ENCODE measurements at places on chromosomes 5 and 9.
A peak's percentile ranks its signal among the peaks of the same experiment; 100 is the strongest.

GRCh38 chr9:34185778-34186551 is 7.1 kb downstream of the UBAP1 start:
- DNase-seq = peak; percentile 78

GRCh38 chr5:176474476-176474875 is 26.3 kb downstream of the FAF2 start:
- DNase-seq = no peak

GRCh38 chr5:143398451-143399237 is 4.8 kb downstream of the NR3C1 start:
- DNase-seq = no peak

DNA sequence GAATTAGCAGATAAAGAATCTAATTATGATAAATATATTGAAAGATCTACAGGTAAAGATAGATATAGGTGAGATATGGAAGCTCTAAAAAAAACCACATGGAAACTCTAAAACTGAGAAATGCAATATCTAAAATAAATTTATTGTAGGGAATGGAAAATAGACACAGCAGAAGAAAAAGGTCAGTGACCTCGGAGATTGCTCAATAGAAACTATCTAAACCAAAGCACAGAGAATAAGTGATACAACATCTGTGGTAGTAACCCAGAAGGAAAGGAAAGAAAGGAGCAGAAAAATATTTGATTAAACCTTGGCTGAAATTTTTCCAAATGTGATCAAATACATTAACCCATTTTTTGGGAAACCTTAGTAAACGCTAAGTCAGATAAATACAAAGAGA is 43.1 kb upstream of the GLIPR2 start:
- no peak for DNase-seq

GRCh38 chr9:82513976-82514735 is 525.6 kb downstream of the SPATA31D1 start:
- no peak for DNase-seq

DNA sequence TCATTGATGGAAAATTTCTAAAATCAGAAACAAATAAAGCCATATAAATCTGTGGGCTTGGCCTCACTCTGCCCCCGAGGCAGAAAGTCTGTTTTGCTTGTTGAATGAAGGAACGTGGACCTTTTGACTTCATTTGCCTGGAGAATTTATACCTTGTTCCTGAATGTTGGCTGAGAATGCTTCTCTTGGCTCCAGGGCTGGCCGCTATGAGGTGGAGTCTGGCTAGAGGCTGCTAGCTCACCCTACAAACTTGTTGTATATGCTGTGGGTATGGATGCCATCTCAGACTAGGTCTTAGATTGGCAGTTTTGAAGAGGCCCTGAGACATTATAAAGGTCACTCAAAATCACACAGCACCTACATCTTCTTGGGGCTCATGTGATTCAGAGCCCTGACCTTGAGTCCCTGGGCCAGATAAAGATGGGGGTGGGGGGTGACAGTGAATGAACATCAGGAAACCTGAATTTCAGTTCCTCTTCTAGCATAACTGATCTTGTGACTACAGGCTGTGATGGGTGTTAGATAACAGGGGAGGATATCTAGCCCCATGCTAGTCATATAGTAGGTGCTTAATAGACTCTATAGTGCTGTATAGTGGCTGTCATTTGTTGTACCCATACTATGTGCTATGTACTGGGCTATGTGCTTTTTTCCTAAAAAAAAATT is 2.8 kb downstream of the GM2A start:
- DNase-seq = no peak

- DNase-seq = no peak
These were observed 87.2 kb downstream of the NTRK2 start for GRCh38 chr9:84756731-84757130.

DNA sequence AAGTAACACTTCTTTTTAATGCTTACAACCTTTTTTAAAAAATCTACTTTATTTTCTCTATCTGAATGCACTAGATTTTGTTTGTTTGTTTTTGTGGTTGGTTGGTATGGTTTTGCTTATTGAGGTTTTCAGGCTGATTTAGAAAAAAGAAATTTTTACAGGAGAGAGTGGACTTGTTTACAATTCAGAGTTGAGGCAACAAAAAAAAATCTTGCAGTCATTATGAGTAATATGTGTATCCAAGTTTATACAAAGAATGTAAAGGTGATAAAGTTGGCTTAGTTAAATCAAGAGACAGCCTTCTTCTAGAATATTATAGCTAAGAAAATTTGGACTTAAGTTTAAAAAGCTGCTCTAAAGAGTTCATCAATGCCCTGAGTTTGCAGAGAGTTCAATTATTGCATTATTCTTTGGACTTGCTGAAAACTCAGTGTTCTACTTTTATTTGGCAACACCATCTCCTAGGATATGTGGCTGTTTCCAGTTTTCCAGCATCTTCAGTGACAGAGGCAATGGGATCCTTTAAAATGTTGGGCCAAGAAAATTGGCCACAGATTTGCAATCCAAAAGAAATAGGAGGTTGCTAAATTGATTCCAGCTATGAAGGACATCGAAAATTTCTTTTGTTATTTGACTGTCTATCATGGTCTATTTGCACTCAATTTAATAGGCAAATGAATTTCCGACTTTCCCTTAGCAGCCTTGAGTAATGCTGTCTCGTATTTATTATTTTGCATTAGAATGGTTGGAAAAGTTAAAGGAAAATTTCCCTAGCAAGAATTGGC is 10.7 kb downstream of the STK32A start:
- DNase-seq = no peak

DNA sequence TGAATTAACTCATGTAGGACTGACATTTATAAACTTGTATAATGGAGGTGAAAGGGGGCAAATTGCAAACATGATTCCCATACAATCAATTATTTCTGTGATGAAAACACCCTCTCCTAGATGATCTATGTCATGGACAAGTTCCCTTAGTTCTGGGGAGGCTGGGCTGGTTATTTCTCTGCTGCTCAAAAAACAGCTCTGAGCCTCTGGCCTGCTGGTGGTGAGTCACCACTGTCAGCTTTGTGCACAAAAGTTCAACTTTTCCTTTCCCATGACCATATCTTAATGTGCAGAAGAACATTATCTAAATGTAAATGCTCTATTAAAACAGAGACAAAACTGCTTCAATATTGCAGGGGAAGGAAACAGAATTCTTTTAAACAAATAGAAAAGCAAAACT is 85.0 kb downstream of the HMHB1 start:
- no peak for DNase-seq

GRCh38 chr9:18776836-18777820 is 255.9 kb downstream of the SAXO1 start:
- DNase-seq = no peak

- DNase-seq = no peak
These were observed 297.4 kb upstream of the ZNF608 start for GRCh38 chr5:125043781-125044391.

- no peak for DNase-seq
These were observed 65.9 kb downstream of the ITGA1 start for GRCh38 chr5:52853650-52854049.

- DNase-seq = no peak
These were observed 57.6 kb downstream of the OTULIN start for GRCh38 chr5:14721990-14722656.

DNA sequence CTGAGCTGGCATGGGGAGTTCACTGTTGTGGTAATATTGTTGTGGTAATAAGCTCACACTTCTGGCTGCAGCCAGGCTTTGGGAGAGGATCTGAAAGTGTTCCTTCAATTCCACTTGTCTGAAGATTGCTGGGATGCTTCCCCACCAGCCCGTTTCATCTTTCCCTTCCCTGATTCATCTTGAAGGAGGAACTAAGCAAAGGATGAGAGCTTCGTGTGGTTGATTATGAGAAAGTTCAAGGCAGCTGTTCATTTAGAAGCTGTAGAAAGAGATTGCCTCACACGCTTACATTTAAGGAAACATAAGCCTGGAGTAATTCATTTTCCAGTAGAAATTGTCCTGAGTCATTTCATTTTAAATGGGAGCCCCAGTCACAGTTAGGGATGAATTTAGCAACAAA is 122.4 kb upstream of the GAS1 start:
- no peak for DNase-seq

GRCh38 chr5:134289509-134290113 is 63.7 kb upstream of the PPP2CA start:
- DNase-seq = peak; percentile 62

GRCh38 chr5:80208381-80208780 is 47.5 kb downstream of the SERINC5 start:
- DNase-seq = no peak

GRCh38 chr9:29208670-29209069 is 1635.4 kb upstream of the C9orf72 start:
- DNase-seq = no peak
